Esophagus squamous epithelium (tissue), 5 donors: ENCODE measurements at places on chromosomes 7 and 10. TPM values are rescaled to one million over a fixed set of nuclear protein-coding genes. Genes with fewer than 3 reads are reported as not detected.

Gene CDK5
- total RNA-seq, result 12.1 TPM

Gene GRM3
- not detected for total RNA-seq

Gene PLCE1
- total RNA-seq, result 3.6 TPM

Gene STMP1
- 22.9 TPM for total RNA-seq

Gene ACTL6B
- not detected for total RNA-seq

GRCh38 chr7:74083928-74084721 is 521 bp downstream of the LIMK1 start:
- peaks cover 36% of the 10 kb centered on the region for H3K4me1 ChIP-seq
- no peaks in the 10 kb centered on the region for H3K27me3 ChIP-seq
- no peak for DNase-seq
- peak overlapping the region; percentile 84 for H3K27ac ChIP-seq
- H3K36me3 ChIP-seq, result no peaks in the 10 kb centered on the region

DNA sequence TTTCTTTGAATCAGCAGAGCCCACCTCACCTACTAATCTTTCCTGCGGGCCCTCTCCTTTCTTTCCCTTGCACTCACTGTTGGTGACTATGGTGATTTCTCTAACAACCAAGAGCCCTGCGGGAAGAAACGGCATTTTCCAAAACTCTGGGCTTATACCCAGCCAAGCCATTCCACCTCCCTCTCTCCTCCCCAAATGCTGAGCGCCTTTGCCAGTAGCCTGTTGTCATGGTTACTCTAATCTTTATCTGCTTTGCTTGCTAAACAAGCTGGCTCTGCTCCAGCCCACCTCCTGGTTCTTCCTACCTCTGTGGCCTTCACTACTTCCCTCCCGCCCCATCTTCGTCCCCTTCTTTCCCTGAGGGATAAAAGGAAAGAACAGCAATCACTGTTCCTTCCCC is 86.7 kb downstream of the DGKI start:
- no peaks in the 10 kb centered on the region for H3K27me3 ChIP-seq
- no peak for DNase-seq
- H3K4me3 ChIP-seq, result no peak overlapping the region
- peaks cover 24% of the 10 kb centered on the region for H3K4me1 ChIP-seq

DNA sequence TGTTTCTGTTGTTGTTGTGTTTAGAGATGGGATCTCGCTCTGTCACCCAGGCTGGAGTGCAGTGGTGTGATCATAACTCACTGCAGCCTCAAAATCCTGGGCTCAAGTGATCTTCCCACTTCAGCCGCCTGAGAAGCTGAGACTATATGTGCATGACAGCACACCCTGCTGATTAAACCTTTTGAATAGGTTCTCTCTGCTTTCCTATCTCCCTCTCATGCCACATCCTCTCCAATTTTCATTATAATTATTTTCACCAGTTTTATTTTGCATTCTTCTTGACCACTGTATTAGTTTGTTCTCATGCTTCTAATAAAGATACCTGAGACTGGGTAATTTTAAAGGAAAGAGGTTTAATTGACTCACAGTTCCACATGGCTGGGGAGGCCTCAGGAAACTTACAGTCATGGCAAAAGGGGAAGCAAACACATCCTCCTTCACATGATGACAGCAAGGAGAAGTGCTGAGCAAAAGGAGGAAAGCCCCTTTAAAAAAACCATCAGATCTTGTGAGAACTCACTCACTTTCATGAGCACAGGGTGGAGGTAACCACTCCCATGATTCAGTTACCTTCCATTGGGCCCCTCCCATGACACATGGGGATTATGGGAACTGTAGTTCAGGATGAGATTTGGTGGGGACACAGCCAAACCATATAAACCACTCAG is 12.9 kb downstream of the AGK start:
- no peaks in the 10 kb centered on the region for H3K36me3 ChIP-seq
- no peak overlapping the region for H3K27ac ChIP-seq
- H3K4me3 ChIP-seq, result no peak overlapping the region

- H3K36me3 ChIP-seq, result no peaks in the 10 kb centered on the region
- H3K27ac ChIP-seq, result no peak overlapping the region
- no peaks in the 10 kb centered on the region for H3K4me1 ChIP-seq
- no peak overlapping the region for H3K4me3 ChIP-seq
- DNase-seq, result no peak
Measured at GRCh38 chr7:147547252-147547897, 1043.2 kb upstream of the C7orf33 start.

- H3K4me3 ChIP-seq, result no peak overlapping the region
- H3K36me3 ChIP-seq, result no peaks in the 10 kb centered on the region
- no peaks in the 10 kb centered on the region for H3K27me3 ChIP-seq
- H3K4me1 ChIP-seq, result peaks cover 64% of the 10 kb centered on the region
Measured at GRCh38 chr10:80526218-80526617, 11.5 kb upstream of the SH2D4B start.

GRCh38 chr7:141157138-141157765 is 83.4 kb downstream of the TMEM178B start:
- no peaks in the 10 kb centered on the region for H3K36me3 ChIP-seq
- DNase-seq, result no peak
- H3K4me1 ChIP-seq, result no peaks in the 10 kb centered on the region
- no peak overlapping the region for H3K27ac ChIP-seq
- H3K4me3 ChIP-seq, result no peak overlapping the region
- H3K27me3 ChIP-seq, result no peaks in the 10 kb centered on the region

DNA sequence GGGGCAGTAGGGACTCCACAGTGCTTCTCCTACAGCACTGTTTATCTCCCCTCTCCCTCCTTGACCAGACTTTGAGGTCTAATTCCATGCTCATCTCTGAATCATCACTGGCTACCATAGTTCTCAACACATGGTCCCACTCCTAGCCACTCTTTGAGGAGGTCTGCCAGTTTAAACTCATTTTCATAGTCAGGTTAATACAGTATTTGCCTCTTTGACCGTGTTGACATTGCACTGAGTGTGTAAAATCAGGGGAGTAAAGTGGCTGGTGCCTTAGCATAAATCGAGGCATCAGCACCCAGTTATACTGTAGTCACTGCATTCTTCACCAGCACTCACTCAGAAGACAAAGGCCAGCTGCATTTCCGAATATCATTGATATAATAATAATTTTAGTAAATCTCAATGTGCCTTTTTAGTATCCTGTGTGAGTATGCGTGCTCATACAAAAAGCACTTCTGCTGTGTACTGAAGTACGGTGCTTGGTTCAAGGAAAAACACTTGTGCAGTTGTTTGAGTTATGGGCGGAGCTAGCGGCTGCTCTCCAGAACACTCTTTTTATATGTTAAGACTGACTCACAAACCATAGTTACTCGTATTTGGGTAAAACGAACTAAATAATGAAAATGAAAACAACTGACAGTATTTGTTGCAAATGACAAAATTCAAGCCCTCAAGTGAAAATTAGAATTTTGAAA is 89.7 kb downstream of the GALNT11 start:
- no peaks in the 10 kb centered on the region for H3K27me3 ChIP-seq
- no peaks in the 10 kb centered on the region for H3K4me1 ChIP-seq
- H3K36me3 ChIP-seq, result peaks cover 91% of the 10 kb centered on the region
- no peak for DNase-seq
- no peak overlapping the region for H3K4me3 ChIP-seq
- H3K27ac ChIP-seq, result no peak overlapping the region

GRCh38 chr7:132109769-132110168 is 466.5 kb downstream of the PLXNA4 start:
- H3K4me1 ChIP-seq, result no peaks in the 10 kb centered on the region
- no peak for DNase-seq
- H3K27ac ChIP-seq, result no peak overlapping the region
- H3K27me3 ChIP-seq, result peaks cover 10% of the 10 kb centered on the region
- H3K36me3 ChIP-seq, result no peaks in the 10 kb centered on the region

GRCh38 chr10:69632516-69633199 is 2.6 kb downstream of the FAM241B start:
- peaks cover 16% of the 10 kb centered on the region for H3K36me3 ChIP-seq
- H3K27me3 ChIP-seq, result no peaks in the 10 kb centered on the region
- H3K4me3 ChIP-seq, result no peak overlapping the region
- DNase-seq, result no peak
- H3K4me1 ChIP-seq, result peaks cover 33% of the 10 kb centered on the region

GRCh38 chr7:8105449-8106095 is 137.0 kb downstream of the GLCCI1 start:
- H3K36me3 ChIP-seq, result no peaks in the 10 kb centered on the region
- no peak overlapping the region for H3K27ac ChIP-seq
- no peak overlapping the region for H3K4me3 ChIP-seq
- no peaks in the 10 kb centered on the region for H3K27me3 ChIP-seq
- DNase-seq, result no peak

DNA sequence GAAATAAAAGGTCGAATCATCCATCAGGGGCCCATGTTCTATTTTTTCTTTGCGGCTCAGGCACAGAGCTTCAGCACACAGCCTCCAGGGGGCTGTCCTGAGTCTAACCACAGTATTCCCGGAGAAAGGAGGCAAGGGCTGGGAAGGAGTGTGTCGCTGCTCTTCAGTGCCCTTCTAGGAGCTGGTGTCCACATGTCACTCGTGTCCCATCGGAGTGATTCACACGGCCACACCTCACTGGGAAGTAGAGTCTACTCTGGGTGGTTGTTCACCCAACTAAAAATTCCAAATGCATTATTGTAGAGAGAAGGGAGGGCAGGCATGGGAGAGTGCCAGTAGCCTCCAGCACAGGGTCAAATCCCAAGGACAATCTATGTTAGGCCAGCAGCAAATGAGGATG is 114.8 kb upstream of the LANCL2 start:
- DNase-seq, result no peak
- no peak overlapping the region for H3K27ac ChIP-seq
- no peaks in the 10 kb centered on the region for H3K36me3 ChIP-seq
- no peak overlapping the region for H3K4me3 ChIP-seq

DNA sequence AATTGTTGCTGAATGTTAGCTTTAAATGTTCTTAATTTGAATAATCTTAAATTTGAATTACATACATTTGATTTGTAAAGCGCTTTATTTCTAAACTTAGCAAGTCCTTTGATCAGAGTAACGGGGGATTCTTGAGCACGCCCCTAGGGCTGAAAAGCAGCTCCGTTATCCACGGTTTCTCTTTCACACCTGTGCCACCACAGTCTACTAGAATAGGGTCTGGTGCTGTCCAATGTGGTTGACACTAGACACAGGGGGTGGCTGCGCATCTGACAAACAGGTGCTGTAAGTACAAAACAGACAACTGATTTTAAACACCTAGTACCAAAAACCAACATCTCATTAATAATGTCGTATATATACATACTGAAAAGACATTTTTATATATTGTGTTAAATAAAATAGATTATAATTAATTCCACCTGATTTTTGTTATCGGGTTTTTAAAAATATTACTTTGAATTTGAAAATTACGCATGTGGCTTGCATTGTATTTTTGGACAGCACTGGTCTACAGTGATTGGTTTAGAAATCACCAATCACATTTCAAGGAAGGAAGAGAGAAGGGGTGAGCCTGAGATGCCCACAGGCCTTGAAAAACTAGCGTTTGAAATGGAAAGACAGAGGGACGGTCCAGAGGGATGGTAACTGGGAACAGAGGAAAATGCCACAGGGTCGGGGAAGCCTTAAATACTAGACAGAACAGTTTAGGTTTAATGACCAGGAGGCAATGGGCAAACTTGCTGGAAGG is 7.3 kb downstream of the SEPHS1 start:
- no peaks in the 10 kb centered on the region for H3K27me3 ChIP-seq
- no peak for DNase-seq
- peaks cover 53% of the 10 kb centered on the region for H3K4me1 ChIP-seq
- peaks cover 8% of the 10 kb centered on the region for H3K36me3 ChIP-seq
- H3K4me3 ChIP-seq, result no peak overlapping the region

DNA sequence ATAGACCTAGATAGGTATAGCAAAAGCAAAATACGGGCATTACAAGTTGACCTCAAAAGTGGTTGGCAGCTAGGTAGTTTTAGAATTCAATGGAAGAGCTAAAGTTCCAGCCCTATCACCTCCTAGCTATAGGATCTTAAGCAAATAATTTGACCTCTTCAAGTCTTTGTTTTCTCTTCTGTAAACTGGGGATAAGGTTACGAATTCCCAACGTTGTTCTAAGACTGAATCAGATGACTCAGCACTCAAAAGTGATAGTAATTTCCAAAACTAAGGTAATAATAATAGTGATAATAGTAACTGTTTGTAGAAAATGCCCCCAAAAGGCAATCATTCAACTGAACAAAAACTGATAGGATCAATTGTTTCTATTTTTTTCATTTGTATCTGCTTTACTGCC is 445.2 kb downstream of the KCNMA1 start:
- H3K4me3 ChIP-seq, result no peak overlapping the region
- H3K36me3 ChIP-seq, result no peaks in the 10 kb centered on the region
- no peaks in the 10 kb centered on the region for H3K27me3 ChIP-seq
- H3K4me1 ChIP-seq, result no peaks in the 10 kb centered on the region
- peak overlapping the region; percentile 70 for H3K27ac ChIP-seq
- no peak for DNase-seq

GRCh38 chr10:29131952-29132547 is 156.8 kb upstream of the LYZL1 start:
- DNase-seq, result no peak
- no peak overlapping the region for H3K4me3 ChIP-seq
- no peaks in the 10 kb centered on the region for H3K4me1 ChIP-seq
- H3K27me3 ChIP-seq, result peaks cover 17% of the 10 kb centered on the region
- H3K27ac ChIP-seq, result no peak overlapping the region

- DNase-seq, result no peak
- no peaks in the 10 kb centered on the region for H3K27me3 ChIP-seq
- H3K4me1 ChIP-seq, result no peaks in the 10 kb centered on the region
Measured at GRCh38 chr10:100979791-100980272, 7.5 kb downstream of the MRPL43 start.

DNA sequence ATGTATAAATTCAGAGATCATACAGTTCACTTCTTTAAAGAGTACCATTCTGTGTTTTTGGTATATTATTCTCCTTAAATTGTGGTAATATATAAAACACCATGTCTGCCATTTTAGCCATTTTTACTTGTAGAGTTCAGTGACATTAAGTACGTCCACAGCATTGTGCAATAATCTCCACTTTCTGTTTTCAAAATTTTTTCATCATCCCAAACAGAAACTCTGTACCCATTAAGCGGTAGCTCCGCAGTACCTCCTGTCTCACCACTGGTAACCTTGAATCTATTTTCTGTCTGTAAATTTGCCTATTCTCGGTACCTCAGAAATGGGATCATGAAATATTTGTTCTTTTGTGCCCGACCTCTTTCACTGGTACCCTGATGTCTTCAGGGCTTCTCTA is 60.3 kb downstream of the CAMK1D start:
- H3K27me3 ChIP-seq, result no peaks in the 10 kb centered on the region
- H3K36me3 ChIP-seq, result no peaks in the 10 kb centered on the region
- no peak overlapping the region for H3K4me3 ChIP-seq
- H3K4me1 ChIP-seq, result no peaks in the 10 kb centered on the region

- no peak overlapping the region for H3K27ac ChIP-seq
- peaks cover 4% of the 10 kb centered on the region for H3K4me1 ChIP-seq
- no peaks in the 10 kb centered on the region for H3K36me3 ChIP-seq
- H3K4me3 ChIP-seq, result no peak overlapping the region
- DNase-seq, result no peak
Measured at GRCh38 chr7:100000239-100000638, 15.2 kb upstream of the ZKSCAN1 start.
